ENCODE measurements at places on chromosomes 6 and 20. TPM values are rescaled to one million over a fixed set of nuclear protein-coding genes. Genes with fewer than 3 reads are reported as not detected.

DNA sequence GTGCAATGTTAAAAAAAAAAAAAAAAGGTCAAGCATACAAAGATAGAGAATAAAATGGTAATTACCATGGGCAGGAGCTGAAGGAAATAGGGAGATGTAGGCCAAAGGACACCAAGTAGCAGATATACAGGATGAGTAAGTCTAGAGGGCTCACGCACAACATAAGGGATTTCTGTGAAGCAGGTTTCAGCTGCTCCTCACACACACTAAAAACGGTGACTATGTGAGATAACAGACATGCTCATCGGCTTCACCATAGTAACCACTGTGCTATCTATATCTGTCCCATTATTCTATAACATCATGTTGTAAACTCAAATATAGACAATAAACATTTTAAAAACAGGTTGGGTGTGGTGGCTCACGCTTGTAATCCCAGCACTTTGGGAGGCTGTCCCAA, 11.6 kb downstream of the SNHG17 start:
- DNase-seq, result no peak

The SNAI1 gene
- 0.62 TPM for total RNA-seq

DNA sequence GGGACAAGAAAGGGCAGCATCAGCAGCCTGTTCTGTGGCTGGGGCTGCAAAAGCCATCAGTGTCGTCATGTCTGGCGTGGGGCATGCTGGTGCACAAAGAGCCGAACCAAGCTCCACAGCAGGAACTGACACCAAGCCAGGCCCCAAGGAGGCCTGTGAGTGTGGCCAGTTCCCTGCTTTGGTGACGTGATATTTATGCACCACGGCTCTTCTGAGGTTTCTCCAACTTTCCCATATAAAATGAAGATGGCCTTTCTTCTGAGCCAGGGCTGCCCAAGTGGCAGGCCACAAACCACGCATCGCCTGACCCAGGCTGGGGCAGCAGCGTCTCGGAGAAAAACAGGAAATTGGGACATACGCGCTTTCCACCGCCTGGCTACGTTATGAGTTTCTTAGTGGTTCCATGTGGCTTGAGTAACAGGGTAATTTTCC, 109.9 kb downstream of the RIN2 start:
- DNase-seq, result no peak

The SDHAF4 gene
- total RNA-seq, result 31.1 TPM

GRCh38 chr6:108106694-108107093, 32.2 kb upstream of the OSTM1 start:
- DNase-seq, result no peak

GRCh38 chr6:54595844-54596243, 250.7 kb upstream of the FAM83B start:
- DNase-seq, result no peak

The ASCC3 gene
- 39.4 TPM for total RNA-seq

The LSM2 gene
- 88.0 TPM for total RNA-seq

The DAAM2 gene
- 0.10 TPM for total RNA-seq

The PPP2R5D gene
- total RNA-seq, result 48.5 TPM

Measured in A172 (cell line).